IMR-90 (cell line): ENCODE measurements at places on chromosomes 16 and 17. TPM values are rescaled to one million over a fixed set of nuclear protein-coding genes. Genes with fewer than 3 reads are reported as not detected.

GRCh38 chr16:83205896-83206295 is 579.1 kb downstream of the CDH13 start:
- DNase-seq = no peak

DNA sequence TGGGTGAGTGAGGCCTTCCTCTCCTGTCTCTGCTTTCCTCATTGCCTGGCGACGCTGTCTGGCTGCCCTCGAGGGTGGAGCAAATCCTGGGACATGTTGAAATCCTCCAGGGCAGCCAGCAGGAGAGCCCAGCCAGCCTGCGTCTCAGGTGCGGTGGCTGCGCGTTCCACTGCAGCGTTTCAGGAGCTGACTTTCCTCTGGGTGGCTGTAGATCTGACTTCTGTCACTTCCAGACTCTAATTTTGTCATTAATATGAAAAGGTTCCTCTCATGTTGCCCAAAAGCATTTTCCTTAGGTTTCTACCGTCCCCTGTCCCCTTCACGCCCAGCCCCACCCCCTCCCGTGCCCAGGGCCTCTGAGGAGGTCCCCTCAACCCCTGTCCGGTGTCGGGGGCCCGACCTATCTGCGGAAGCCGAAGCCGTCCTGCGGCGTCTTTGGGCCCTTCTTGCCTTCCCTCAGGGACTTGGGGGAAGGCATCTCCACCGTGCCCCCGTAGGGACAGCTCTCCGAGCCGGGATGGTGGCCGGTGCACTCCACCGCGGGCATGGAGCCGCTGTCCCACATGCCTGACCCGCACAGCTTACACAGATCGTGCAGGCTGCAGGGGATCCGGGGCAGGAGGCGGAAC is 95.1 kb downstream of the TBC1D16 start:
- DNase-seq = no peak

- DNase-seq = no peak
These were observed 77.1 kb downstream of the SDK2 start for GRCh38 chr17:73566905-73567782.

GRCh38 chr17:56912105-56912999 is 1.5 kb downstream of the TRIM25 start:
- DNase-seq = no peak

DNA sequence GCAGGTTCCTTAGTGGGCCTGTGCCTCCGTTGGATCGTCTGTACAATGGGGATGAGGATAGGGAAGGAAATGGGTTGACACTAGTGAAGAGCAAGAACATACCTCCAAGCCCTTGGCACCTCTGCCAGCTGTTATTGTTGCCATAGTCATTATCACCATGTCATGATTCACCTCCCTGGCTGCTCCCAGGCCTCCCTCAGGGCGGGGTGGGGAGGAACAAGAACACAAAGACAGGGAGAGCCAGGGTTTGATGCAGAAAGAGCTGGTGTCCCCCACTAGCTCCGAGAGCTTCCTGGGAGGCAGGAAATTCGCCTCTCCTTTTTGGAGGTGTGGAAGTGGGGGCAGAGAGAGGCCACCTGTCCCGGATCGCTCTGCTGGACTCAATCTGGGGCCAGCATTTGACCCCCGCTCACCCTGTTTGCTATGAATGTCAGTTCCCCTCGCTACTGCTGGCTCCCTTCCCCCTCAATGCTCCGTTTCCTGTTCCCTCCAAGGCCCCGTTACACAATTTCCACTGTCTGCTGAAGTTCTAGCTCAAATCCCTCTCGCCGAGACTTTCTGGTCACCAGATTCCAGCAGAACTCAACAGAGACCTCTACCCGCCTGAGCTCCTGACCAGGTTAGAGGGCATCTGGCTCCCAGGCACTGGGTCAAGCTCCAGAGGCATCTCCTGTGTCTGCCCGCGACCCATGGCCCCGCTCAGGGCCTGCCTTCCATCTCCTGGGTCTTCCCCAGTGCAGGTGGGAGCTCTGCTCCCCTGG is 9.1 kb downstream of the TIMP2 start:
- no peak for DNase-seq

GRCh38 chr17:31294231-31294630 is 2.8 kb downstream of the OMG start:
- no peak for DNase-seq

GRCh38 chr17:17723354-17724261 is 42.4 kb downstream of the RAI1 start:
- DNase-seq = peak; percentile 90

DNA sequence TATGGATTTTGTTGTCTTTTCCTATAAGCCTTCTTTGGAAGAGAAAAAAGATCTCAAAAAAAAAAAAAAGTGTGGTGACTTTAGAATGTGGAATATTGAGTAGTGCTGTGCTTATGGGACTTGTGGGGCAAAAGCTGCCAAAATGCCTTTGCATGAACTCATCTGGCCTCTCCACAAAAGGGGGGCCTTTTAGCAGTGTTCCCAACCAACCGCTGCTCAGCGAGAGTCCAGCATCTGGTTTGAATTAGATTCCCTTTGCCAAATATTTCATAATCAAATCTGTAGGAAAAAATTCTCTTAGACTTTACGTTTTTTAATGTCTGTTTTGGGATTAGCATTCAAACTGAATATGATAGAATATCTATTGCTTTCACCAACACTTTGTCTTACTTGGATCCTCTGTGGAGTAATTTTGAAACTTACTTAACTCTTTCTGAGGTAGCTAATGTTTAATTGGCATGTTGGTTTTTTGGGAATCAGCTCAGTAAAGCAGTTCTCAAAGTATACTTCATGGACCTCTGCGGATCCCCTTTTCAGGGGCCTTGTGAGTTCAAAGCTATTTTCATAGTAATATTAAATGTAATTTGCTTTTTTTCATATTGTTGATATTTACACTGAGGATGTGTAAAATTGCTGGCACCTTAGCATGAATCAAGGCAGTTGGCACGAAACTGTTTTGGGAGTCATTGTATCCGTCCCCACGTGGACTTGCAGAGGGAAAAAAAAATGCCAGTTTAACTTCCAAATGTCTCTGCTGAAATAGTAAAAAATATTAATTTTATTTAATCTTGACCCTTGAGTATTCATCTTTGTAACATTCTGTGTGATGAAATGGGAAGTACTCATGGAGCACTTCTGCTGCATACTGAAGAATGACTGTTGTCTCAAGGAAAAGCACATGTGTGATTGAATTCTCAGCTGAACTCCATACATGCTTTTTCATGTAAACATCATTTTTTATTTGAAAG is 34.7 kb upstream of the VPS4A start:
- peak; percentile 98 for DNase-seq

GRCh38 chr16:2532494-2533141 is 1.4 kb upstream of the CEMP1 start:
- DNase-seq = peak; percentile 34

DNA sequence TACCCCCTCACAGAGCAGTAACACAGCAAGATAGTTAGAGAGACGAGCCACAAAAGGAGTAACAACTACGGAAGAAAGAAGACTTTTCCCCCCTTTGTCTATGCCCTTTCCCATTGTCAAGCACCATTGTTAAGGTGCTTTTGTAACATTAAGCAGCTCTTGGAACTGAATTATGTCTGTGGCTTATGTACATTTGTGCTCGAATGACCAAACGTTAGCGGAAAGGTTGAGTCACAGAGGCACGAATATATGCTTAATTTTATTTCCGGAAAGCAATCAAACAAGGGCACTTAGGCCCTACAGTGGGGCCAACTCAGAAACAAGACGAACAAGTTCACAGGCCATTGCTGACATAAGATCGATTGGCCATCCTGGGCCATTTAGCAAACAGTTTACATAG is 109.5 kb downstream of the ANKFN1 start:
- DNase-seq = peak; percentile 7

- DNase-seq = peak; percentile 64
These were observed 64.1 kb upstream of the LGALS9 start for GRCh38 chr17:27566671-27567562.

DNA sequence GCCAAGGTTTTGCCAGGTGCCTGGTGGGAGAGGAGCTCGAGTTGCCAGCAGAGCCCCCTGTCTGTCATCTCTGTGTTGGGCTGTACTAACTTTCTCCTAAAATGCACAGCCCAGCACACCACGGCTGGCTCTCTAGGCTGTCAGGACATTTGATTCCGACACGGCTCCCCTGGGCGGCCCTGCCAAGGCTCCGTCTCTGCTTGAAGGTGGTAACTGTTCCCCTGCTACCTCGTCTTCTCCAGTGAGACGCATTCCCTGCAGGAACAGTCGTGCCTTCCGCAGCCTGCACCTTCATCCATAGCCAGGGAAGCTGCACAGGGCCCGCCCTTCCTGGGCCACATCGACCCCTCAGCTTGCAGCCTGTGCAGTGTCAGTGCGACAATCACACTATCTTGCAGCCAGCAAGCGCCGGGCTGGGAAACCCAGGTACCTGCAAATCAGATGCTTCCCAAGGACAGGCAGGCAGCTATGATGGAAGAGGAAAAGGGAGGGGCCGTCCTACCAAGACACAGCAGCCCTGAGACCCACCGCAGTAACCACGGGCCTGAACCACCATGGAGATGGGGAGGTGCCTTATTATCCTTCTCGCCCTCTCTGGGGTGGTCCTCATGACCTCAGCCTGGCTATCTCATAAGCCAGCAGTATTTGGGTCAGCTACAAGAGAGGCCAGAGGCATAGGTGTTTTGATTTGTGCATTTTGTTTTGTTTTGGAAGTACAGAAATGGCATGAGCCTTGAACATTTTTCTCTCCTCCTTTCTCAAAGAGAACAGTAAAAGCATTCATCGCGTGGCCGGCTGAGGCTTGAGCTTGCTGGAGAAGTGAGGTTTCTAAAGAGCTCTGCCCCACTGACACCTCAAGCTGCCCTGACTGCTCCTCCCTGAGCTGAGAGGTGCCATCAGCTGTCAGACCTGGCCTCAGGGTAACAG is 361.7 kb upstream of the TNRC6C start:
- no peak for DNase-seq

DNA sequence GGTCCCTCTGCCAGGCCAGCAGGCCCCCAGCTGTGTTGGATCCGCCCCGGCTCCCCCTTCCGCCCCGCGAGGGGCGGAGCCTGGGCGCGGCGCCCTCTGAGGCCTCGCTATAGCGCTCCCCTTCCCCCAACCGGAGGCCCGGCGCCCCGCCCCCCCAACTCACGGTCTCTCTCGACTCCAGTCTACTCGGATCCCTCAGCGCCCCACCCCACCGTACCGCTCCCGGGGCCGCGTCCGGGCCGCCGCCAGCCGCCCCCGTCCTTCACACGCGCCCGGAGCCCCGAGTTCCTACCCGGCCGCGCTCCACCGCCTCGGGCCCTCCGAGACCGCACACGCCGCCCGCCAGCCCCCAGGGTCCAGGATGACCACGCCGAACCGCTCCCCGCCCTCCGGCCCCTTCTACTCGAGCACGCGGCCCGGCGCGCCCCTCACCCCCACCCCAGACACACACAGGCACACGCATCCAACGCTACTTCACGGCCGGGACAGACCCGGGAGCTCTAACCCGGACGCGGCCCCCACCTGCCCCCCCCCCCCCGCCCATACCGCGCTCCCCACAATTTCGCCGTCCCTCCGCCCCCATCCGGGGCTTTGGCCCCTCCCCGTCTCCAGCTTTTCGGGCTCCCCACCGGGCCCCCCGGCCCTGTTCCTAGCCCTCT is 1.4 kb downstream of the PHF23 start:
- peak; percentile 46 for DNase-seq

DNA sequence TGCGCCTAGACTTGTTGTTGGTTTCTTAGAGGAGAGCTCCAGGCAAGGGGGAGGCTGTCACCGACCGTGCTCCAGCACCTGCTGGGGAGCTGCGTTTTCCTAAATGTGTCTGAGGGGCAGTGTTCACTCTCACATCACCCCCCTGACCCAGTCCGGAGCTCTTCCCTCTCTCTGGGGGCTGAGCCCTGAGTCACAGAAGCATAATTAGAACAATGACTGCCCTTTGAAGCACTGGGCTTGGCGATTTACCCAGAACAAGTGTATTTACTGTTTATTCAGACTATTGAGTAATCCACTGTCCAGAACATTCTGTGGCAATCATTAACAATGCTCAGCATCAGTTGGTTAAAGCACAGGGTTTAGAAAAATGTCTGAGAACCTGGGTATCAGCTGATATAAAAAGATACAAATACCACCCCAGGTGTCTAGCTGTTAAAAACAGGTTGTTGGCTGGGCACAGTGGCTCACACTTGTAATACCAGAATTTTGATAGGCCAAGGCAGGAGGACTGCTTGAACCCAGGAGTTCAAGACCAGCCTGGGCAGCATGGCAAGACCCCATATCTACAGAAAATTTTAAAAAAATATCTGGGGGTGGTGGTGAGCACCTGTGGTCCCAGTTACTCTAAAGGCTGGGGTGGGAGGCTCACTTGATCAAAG is 8.1 kb downstream of the CES4A start:
- peak; percentile 80 for DNase-seq

GRCh38 chr16:30482366-30482765 is 9.8 kb downstream of the ITGAL start:
- no peak for DNase-seq

- no peak for DNase-seq
These were observed 636 bp downstream of the WWOX start for GRCh38 chr16:78100112-78100467.

DNA sequence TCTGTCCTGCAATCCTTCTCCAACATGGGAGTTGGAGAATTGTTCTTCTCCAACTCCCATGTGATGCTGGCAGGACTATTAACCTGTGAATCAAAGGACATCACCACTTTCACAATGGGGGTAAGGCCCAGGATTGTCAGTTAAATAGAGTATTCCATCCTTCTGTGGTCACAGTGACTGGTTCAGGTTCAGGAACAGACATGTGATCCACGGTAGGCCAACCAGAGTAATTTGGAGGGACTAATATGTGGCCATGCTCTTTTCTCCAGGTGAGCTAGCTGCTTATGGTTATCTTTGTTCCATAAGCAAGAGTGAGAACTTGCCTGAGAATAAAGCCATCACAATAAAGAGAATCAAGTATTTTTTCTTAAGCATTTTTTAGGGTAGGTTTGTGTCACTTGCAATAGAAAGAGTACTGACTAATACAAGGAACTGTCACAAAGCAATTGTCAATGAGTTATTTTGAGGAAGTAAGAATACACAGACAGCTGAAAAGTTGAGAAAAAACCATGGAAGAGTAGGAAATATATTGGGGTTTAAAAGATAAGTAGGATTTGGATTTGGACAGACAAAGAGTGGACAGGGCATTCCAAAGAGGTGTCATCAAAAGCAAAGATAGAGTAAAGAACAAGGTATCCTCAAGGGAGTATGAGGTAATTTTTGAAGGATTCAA is 63.4 kb downstream of the BRIP1 start:
- DNase-seq = no peak

DNA sequence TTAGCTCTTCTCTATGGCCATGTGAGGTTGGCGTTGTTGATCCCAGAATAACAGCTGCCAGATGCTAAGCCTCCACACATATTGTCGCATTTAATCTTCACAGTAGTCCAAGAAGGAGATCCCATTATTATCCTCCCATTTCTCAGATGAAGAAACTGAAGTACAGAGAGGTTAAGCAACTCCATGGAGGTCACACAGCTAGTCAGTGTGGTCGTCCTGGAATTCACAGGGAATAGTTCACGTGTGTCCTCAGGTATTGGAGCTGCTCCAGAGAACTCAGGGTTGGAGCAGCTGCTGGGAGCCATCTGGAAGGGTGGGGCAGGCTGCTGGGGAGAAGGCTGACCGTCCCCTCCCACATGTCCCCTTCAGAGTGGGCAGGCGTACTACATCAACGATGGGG is 19.5 kb downstream of the SDR42E2 start:
- DNase-seq = no peak

GRCh38 chr16:81696961-81697615 is 82.0 kb upstream of the PLCG2 start:
- peak; percentile 54 for DNase-seq

HYDIN gene
- 0.07 and 0.27 TPM in 2 replicates for polyA plus RNA-seq

HS3ST2 gene
- polyA plus RNA-seq = not detected in 2 replicates

ITGB3 gene
- polyA plus RNA-seq = 9.0 and 9.8 TPM in 2 replicates

C16orf46 gene
- 0.27 and 0.55 TPM in 2 replicates for polyA plus RNA-seq

KRT13 gene
- 0.56 and 0.60 TPM in 2 replicates for polyA plus RNA-seq

PIK3R6 gene
- not detected in 2 replicates for polyA plus RNA-seq

TM4SF5 gene
- not detected in 2 replicates for polyA plus RNA-seq

TEDC2 gene
- polyA plus RNA-seq = 7.3 and 10.8 TPM in 2 replicates
